GF-D8 (cell line): ENCODE measurements at places on chromosomes 13 and 19.

DNA sequence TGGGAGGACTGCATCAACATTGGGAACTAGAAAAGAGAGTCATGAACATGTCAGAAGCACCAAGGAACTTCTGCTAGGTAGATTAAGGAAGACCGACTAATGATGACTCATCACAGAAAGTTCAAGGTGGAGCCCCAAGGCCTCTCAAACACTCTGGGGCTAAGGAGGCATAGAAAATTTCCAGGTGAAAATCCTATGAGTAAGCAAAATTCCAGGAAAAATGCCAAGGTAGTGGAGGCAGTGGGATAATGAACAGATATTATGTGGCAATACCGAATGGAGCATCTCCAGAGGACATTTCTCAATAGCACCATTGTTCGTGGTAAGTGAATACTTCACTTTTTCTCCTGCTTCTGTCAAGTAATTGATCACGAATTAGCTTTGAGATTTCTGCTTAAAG, 336.5 kb downstream of the MZT1 start:
- no peak for DNase-seq

DNA sequence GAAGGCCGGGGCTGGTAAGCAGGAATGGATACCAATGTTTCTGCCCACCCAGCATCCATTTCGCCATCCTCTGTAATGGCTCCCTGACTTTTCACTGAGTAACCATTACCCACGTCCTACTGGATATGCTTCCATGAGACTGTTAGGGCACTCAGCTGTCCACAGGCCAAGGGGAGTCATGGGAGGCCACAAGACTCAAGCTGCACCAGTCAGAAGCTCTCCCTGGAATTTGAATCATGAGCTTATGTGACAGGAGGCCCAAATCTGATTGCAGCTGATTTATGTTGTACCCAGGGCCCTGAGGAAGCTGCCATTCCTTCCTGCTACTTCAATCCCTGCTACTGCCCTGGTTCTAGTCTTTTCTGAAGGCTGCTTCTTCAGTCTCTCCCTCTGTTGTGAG, 28.3 kb downstream of the DEDD2 start:
- no peak for DNase-seq

DNA sequence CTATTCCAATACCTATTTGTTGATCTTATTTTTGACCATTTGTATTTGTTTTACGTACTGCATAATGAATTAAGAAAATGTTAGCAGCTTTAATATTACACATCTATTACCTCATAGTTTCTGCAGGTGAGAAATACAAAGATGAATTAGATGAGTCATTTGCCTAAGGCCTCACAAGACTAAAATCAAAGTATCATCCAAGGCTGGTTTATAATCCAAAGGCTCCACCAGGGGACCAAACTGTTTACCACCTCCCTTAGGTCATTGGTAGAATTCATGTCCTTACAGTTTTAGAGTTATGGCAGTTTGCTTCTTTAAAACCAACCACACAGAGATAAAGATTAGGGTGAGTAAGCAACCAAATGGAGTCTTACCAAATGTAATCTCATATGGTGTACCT, 848.1 kb downstream of the SLITRK6 start:
- DNase-seq, result no peak

- no peak for DNase-seq
Observed at GRCh38 chr19:4695224-4695731, 25.1 kb upstream of the MYDGF start.

GRCh38 chr13:39596685-39597084, 6.3 kb downstream of the LHFPL6 start:
- DNase-seq, result no peak

- DNase-seq, result no peak
Observed at GRCh38 chr19:10182847-10183246, 11.9 kb downstream of the DNMT1 start.

DNA sequence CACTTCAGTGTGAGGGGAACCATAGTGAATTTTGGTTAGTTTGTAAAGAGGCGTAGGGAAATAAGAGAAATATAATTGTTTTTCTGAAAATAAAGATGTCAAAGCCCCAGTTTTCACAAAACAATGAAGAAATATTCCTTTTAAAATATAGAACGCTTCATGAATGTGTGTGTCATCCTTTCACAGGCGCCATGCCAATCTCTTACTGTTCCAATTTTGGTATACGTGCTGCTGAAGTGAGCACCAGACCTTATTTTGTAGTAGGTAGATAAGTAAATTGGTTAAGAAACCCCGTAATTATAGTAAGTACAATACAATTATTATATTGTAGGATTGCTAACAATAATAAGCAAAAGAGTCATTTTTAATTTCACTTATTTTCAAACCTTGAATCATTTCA, 43.3 kb downstream of the NAA16 start:
- DNase-seq, result no peak

DNA sequence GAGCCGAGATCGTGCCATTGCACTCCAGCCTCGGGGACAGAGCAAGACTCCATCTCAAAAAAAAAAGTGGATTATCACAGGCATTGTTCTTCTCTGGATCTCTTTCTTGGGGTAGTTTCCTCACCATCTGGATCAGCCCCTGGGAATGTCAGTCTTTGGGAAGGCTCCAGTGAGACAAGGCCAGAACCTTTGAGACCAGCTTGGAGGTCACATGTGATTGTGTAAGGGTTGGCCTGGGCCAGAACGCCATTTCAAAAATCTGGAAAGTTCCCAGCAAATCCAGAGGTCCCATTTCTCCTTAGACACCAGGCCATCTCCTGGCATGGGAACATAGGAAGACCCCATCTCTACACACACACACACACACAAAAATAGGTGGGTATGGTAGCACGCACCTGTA, 14.2 kb upstream of the ANGPTL8 start:
- DNase-seq, result no peak

GRCh38 chr19:39432677-39433025, 3.1 kb downstream of the RPS16 start:
- DNase-seq, result no peak

GRCh38 chr13:41017817-41018601, 1.1 kb downstream of the ELF1 start:
- DNase-seq, result no peak

DNA sequence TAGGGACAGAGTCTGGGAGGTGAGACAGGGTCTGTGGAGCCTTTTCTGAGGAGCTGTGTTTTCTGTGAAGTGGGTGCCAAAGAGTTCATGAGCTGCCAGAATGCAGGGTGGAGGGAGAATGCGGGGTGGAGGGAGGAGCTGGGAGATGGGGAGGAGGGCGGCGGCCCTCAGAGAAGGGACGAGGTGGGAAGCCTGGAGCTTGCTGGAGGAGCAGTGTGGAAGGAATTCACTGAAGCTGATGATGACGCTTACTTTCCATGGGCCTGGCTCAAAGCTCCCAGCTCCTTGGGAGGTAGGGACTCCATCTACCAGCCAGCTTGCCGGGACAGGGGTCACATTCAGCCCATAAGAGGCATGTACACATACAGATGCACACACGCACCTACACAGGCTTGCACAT, 62.5 kb downstream of the MCF2L start:
- no peak for DNase-seq

DNA sequence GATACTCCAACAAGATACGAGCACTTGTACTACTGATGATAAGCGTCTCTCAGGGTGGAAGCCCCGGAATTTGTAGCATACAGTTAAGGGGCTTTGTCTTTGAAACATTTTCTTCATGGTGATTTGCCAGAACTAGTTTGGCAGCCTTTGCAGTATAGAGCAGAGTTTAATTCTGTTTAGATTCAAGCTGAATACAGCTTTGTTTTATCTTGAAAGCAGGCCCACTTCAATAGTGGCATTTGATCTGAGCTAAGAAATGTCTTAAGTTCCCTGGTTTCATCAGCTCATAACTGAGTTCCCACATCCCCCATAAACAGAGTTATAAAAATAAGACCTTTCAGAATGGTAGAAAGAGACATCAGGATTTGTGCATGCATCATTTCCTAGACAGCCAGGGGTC, 125.9 kb downstream of the MIPEP start:
- DNase-seq, result no peak

DNA sequence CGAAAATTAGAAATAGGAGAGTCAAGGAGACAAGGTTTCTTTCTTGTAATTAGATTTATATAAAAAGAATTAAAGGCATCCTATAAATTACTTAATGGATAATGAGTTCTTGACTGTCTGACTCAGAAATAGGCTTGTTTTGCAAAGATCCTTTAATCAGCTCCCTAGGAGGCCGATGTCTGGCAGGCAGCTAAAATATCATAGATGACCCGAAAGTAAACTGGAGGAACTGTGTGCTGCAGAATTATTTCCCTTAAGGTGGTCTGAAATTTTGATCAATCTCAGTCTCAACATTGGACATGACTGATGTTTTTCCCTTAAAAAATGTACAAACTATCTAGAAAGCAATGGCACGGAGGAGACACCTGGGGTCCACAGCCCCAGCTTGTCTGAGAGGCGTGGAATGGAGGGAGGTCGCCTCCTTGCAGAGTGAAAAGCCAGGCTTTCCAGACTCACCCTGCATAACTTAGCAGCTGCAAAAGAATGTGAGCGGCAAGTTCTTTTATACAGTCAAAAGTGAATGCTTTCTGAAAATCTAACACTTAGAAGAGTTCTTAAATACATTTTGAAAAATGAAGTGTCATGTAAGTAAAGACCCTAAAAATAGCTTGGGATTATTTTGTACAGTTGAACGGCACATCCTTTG, 44.8 kb downstream of the MBNL2 start:
- no peak for DNase-seq

DNA sequence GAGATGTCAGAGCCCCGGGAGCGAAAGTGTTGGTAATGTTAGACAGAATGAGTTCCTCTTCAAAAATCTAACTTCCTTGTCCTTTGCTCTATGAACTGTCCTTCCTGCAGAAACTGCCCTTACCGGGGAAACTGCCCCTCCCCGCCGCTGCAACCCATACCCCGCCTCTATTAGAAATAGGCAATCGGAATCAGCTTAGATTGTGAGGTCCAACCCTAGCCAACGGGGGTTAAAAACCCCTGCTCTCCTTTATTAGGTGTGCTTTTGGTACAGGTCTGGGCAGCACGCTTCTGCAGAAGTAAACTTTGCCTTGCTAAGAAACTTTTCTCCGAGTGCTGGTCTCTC, 11.5 kb upstream of the CAPNS1 start:
- peak; percentile 64 for DNase-seq

DNA sequence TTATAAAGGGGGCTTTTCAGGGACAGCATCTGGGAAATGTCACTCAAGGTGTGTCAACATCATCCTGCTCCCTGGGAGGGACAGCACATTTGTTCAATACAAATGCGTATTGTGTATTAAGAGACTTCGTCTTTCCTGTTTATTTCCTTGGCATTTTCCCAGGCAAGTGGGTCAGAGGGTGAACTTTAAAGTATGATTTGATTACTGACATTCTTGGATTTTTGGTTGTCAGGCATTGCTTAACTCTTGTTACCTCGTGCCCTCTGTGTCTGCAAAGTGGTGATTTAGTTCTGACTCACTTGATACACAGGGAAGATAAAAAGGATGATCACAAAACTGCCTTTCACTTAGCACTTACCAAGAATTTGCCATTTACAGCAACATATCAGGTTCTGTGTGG, 292.7 kb downstream of the SUCLA2 start:
- DNase-seq, result no peak

GRCh38 chr19:42053037-42053935, 16.7 kb downstream of the GRIK5 start:
- no peak for DNase-seq

GRCh38 chr13:37657134-37657533, 58.6 kb upstream of the POSTN start:
- no peak for DNase-seq

DNA sequence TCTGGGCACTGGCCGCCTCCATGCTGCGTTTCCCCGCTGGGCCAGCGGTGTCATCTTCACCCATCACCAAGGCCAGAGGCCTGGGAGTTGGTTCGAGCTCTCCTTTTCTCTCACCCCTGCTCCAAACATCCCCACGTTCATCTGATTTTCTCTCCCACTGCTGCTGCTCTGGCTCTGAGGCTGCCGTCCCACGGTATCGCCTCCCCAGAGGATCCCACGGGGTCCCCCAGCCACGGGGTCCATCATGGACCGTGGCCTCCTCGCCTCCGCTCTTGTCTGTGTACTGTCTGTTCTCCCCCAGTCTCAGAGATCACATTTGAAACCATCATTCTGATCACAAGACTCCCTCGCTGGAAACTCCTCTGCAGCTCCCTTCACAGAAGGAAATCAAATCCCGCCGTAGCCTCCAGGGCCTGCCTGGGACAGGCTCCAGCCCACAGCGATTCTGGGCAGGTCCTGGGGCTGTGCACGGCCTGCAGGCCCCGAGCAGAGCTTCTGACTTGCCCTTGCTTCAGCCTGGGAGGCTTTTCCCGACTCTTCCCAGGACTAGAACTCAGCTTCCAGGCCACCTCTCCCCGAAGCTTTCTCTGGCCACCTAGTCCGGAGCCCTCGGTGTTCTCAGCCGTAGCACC, 64.2 kb downstream of the SOX1 start:
- DNase-seq, result no peak

GRCh38 chr19:868458-869244, 9.2 kb downstream of the CFD start:
- DNase-seq, result no peak

DNA sequence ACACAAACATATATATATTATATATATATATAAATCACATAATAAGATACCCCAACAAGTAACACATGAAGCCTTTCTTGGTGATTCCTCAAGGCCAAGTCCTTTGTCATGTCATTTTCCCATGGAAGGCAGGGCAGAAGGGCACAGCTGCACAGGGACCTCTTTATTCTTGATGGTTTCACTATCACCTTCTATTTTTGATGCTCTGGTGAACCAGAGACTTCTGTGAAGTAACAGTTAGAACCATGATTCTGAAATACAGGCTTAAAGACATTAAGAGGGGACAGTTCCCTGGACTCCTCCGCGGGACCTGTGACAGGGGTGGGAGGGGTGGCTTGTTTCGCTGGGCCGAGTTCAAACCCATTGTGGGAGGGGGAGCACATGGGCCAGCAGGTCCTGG, 104.0 kb downstream of the DGKH start:
- no peak for DNase-seq

GRCh38 chr19:18700501-18701249, 17.2 kb downstream of the CRTC1 start:
- peak; percentile 28 for DNase-seq

DNA sequence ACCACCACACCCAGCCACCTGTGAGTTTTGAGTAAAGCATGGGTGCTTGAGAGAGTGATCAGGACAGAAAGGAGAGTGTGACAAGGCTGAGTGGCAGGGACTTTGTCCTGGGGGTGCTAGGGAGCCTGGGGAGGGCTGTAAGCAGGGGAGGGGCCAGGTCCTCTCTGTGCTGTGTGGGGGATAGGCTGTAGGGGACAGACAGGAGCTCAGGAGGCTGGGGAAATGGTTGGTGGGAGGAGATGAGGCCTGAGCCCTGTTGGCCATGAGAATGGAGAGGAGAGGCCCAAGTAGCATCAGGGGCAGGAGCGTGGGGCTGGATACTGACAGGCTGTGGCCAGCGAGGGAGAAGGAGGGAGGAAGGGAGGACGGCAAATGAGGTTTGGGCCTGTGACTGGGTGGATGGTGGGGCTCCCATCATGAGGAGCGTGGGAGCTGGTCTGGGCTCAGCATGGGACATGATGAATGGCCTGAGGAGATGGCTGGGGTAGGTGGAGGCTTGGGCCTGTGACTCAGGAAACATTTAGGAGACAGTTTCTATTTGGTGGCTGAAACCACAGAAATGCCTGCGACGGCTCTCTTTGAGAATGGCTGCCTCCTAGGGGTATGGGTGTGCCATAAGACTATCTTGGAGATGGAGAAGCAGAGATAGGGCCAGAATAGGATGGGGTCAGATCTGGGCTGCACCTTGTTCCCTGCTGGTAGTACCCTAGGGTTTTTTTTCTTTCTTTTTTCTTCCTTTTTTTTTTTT, 25.0 kb downstream of the GRIN2D start:
- no peak for DNase-seq
